Stimulated activated CD8-positive, alpha-beta memory T cell treated with anti-CD3 and anti-CD28 coated beads, Interleukin-15, amount 100 ng/mL, for 1 hour (primary cell): ENCODE measurements at places on chromosomes 12 and 14.

DNA sequence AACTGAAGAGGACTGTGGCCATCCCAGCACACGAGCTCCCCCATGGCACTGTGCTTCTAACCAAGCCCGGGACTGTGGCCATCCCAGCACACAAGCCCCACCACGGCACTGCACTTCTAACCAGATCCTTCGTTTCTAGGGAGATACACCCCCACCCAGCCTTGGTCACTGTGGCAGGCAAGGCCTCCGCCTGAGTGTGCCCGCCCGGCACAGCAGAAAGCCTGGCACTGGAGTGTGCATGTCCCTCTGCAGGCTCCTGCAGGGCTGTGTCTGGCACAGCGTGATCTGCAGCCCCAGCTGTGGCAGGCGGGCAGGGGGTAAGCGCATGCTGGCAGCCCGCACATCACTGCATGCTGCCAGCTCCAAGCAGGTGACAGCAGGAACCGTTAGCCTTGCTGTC is 49.8 kb downstream of the CCDC85C start:
- no peak for DNase-seq

DNA sequence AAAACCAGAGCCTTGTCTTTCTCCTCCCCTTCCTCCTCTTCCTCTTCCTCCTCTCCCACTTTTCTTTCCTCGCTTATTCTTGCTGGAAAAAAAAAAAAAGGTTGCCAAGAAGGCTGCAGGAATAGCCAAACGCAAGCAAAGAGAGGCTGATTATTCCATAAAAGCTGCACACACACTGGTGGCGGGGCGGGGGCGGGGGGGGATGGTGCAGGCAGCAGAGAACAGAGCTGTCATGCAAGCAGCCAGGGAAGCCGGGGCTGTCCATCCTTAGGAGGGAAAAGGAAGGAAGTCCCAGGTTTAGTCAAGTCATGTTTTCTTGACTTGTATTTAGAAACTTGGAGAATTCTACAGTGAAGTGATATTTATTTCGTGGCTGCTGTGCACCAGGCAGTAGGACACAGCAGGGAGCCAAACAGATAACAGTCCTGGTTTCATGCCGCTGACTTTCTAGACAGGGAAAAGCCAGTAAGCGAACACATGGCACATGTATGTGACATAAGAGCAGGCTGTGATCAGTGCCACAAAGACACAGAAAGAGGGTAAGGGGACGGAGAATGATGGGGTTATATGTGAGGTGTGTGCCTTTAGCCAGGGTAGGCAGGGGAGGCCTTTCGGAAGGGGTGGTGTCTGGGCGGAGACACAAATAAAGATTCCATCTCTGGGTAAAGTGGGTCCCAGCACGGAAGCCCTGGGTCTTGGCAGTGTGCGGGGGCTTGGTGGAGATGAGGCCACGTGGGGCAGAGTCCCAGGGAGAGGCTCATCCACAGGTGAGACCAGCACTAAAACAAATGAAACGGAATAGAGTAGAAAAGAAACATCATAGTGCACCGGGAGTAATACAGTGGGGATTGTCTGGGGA is 56.6 kb upstream of the SCN8A start:
- no peak for DNase-seq

DNA sequence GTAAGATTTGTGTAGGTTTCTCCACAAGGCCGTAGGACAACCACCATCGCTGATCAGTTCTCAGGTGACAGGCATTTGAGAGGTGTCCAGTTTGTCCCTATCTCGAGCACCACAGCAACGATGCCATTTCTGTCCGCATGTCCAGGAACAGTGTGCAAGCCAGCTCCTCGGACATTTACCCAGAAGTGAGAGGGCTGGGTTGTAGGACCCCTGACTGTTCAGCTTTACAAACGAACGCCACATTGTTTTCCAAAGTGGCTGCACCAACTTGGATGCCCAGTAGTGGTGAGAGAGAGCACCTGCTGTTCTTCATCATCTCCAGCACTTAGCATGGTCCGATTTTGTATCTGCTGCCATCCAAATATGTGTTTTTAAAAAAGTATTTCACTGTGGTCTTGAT is 38.6 kb downstream of the CYP46A1 start:
- DNase-seq = no peak

- DNase-seq = no peak
These were observed 7.9 kb downstream of the C14orf132 start for GRCh38 chr14:96047101-96047500.

GRCh38 chr14:68094158-68094557 is 274.6 kb downstream of the RAD51B start:
- DNase-seq = no peak

GRCh38 chr12:131126662-131127173 is 173.0 kb downstream of the ADGRD1 start:
- DNase-seq = no peak

DNA sequence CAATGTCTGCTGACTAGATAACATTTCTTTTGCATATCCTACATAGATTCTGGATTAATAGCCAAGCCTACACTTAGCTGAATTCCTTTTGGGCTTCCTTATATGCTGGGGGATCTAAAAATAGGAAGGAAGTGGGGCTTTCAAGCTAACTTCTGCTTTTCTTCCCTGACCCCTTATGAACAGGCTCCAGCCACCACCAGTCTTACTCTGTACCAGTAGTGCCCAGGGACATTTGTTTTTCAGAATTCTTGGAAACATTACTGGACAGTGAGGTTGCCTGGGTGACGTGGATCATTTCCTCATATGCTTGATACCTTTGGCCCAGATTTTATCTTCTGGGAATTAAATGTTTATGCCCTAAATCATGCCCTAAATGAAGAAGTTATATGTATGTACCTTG is 55.9 kb upstream of the SRRM4 start:
- no peak for DNase-seq

DNA sequence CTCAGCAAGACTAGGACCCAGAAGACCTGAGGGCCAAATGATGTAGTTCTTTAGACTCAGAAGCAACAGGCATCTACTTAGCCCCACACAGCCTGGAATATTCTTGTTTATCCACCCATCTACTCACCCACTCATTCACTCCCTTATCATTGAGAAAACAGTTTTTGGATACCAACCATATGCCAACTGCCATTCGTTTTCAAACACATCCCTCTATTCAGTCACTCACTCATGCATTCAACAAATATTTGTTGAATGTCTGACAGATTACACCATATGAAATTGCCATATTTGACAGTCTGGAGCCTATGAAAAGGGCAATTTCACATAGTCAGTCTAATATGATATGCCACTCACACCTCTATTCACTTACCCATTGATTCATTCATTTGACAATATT is 103.2 kb downstream of the NT5DC3 start:
- no peak for DNase-seq

GRCh38 chr12:48999371-49000131 is at the start of gene DDN:
DDN (minus strand) TSS chr12:48999375; CDS start chr12:48999287, 88 bp downstream.
- no peak for DNase-seq

DNA sequence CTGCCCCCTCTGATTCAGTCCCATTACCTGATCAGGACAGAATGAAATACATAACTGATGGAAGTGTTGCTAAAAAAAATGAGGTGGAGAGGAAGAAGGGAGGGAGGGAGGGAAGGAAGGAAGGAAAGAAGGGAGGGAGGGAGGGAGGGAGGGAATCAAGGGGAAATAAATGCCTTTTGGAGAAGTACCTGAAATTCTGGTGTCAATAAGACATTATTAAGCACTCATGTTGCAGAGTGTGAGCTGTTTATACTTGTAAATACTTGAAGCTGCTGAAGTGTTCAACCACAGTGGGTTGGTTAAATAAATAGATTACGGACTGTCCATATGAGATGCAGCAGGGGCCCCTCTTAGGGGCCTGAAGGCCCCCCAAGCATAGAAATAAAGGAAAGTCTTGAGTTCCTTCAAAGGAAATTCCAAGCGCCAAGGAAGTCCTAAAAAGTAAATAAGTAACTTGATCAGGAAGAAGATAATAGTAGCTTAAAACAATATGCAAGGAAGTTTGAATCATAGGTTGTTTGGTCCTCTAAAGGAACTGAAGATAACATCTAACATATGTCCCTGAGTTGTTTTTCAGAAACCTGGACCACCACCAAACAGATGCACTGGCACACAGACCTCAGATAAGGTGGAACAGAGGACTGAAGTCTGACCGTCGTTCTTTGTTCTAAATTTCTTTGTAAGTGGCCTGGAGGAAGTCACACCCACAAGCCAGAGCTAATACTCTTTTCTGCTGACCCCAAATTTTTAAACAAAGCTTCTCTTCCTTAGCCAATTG is 110.8 kb downstream of the SEC23A start:
- no peak for DNase-seq

GRCh38 chr12:11777451-11777850 is 128.0 kb downstream of the ETV6 start:
- no peak for DNase-seq

DNA sequence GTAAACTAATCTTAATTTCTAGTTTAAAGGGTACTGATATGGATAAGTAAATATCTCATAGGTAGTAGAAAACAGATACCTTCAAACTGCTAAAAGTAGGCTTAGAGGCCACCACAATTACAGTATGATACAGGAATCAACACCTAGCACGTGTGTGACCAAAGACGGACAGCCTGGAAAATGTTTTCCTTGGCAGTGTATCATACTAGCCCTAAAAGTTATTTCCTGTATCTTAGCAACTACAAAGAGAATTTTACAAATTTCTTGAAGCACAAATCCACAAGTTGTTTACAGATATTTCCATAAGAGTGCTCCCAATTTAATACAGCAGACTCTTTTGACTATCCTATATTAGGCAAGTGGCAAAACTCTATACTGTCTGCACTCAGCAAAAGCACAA is 106.0 kb downstream of the ITPR2 start:
- no peak for DNase-seq

- no peak for DNase-seq
These were observed 57.4 kb downstream of the DGLUCY start for GRCh38 chr14:91171291-91171690.

DNA sequence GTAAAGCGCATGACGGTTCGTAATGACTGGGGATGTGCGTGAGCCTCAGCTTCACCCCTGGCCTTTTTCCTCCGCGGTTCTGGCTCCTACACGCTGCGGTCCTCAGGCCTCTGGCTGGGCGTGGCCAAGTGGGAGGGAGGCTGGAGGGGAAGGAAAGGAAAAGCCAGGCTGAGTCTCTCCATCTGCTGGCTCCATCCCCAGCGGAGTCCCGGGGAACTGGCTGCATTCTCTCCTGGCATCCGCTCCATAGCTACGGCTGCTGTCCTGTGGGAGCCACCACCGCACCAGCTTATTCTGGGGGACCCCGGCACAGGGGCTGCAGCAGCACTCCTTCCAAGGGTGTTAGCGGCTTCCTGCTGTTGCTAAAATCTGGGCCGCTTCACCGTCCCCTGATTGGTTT is 68.2 kb upstream of the SLC24A4 start:
- no peak for DNase-seq

DNA sequence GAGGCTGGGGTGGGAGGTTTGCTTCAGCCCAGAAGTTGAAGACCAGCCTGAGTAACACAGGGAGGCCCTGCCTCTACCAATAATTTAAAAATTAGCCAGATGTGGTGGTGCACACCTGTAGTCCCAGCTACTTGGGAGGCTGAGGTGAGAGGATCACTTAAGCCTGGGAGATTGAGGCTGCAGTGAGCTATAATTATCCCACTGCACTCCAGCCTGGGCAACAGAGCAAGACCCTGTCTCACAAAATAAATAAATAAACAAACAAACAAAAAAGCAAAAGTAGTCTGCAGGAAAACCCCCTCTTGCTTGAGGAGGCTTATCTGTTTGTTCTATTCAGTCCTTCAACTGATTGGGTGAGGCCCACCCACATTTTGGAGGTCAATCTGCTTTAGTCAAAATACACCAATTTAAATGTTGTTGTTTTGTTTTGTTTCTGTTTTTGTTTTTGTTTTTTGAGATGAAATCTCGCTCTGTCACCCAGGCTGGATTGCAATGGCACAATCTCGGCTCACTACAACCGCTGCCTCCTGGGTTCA is 24.9 kb upstream of the TXNRD1 start:
- DNase-seq = no peak

DNA sequence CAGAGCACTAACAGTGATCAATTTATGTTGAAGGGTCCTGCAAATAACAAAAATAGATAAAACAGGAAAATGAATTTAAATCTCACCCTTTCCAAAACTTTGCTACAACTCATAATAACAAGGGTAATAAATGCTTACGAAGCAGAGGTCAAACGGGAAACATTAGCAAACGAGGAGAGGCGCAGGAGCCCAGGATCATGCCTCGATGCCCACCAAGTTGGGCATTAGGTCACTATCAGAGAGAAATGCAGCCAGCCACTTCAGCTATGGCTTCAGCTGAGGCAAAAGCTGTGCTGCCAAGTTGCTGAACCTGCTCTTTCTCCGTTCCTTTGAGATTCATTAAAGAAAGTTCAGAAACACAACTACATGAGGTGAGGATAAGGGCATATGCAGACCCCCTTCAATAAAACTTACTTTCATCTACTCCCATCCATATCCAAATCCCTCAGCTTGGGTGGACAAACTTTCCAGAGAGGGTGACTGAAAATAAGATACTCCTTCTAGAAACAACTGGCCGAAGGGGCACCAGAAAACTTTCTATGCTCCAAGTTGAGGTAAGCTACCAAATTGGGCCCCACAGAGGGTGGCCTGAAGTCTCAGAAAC is 7.9 kb downstream of the NKX2-1 start:
- DNase-seq = no peak

DNA sequence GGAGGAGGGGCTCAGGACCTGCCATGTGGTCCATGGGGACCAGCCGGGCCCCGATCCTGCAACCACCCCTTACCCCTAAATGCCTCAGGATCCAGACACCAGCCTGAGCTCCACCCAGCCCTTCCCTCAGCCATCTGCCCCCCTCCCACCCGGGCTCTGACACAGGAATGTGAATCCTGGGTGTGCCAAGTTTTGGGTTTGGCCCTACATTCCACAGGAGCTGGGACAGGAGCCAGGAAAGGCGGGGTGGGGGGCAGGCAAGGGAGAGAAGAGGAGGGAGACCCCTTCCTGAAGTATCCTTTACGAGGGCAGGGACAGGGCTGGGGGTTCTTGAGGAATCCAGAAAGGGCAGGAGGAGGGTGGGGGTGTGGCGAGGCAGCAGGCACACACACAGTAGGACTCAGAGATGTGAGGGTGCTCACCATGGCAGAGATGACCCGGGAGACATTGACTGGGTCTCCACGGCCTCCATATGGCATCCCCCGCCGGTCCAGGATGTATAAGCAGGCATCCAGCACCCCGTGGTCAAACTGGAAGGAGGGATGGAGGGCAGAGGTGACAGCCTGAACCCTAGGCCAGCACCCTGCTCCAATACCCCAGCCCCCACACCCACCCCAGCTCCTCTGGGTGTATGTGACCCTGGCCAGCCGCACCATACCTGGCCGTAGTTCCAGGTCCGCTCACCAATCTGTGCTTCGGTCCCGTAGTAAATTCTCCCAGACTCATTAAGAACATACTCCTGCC is 3.5 kb downstream of the TGM1 start:
- DNase-seq = no peak

- DNase-seq = no peak
These were observed 137.7 kb upstream of the TRHDE start for GRCh38 chr12:72134246-72135020.

DNA sequence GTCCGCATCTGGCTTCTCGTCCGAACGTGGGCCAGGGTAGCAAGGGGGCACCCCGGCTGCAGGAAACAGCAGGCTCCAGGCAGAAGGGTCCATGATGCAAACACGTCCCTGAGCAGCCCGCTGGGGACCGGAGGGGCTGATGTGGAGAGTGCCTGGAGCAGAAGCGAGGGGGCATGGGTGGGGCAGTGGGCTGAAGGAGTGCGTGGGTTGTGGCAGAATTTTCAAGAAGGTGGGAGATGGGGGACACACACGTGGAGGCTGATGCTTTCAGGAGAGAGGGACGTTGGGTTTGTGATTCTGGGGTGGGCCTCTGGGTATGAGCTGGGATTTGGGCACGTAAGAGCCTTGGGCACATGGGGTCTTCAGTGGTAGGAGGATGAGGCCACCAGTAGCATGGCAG is 45.6 kb upstream of the DLK1 start:
- no peak for DNase-seq
